ENCODE measurements at places on chromosomes 3 and 15. TPM values are rescaled to one million over a fixed set of nuclear protein-coding genes. Genes with fewer than 3 reads are reported as not detected.

GRCh38 chr3:151379083-151379734 is 5.3 kb downstream of the P2RY12 start:
- no peak for DNase-seq

DNA sequence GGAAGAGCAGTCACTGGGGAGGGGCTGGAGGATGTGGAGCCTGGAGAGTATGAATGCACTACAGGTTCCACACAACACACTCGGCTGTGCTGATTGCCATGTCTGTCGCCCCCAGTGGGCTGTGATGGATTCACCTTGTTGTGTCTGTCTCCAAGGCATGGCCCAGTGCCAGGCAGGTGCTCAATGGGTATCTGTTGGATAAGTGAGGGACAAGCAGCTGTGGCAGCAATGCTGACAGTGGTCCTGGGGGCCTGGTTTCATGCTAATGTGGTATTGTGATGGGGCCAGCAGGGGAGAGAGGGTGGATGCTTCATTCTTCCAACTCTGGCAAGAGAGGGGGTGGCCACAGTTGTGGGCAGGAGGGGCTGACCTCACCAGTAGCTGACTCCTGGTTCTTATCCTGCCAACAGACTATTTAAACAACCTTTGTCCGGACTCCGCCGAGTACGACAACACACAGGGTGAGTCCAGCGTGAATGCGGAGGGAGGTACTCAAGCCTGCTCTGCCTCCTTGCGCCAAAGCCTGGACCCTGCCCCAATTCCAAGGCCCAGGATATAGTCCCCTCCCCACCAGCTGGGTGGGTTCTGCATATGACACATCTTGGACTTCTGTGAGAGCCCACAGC is 47.3 kb upstream of the NR2C2 start:
- DNase-seq: no peak

DNA sequence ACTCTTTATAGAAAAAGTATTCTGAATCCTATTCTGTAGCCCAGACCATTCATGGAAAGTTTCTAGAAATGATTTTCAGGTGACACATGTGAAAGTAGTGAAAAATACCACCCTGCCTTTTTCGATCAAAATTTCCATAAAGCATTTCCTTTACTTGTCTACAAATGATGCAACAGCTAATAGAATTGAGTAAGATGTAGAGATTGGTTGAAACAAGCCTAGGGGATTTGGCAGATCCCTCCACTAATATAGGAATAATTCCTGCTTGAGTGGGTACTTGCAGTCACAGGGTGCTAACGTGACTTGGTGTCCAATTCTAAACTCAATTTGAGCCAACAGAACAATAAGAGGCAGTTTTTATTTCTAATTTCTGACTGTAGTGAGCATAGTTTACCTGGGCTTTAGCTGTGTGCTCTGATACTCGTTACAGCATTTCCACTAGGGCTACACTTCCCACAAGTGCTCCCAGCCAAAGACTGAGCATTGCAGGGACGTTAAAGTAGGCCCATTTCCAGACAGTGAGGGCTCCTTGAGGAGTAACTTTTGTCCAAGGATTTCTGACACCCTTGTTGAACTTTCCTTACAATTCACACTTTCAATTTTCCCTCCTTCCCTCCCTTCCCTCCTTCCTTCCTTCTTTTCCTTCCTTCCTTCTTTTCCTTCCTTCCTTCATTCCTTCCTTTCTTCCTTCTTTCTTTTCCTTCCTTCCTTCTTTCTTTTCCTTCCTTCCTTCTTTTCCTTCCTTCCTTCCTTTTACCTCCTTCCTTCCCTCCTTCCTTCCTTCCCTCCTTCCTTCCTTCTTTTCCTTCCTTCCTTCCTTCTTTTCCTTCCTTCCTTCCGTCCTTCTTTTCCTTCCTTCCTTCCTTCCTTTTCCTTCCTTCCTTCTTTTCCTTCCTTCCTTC is 53.9 kb upstream of the TP63 start:
- DNase-seq: no peak

DNA sequence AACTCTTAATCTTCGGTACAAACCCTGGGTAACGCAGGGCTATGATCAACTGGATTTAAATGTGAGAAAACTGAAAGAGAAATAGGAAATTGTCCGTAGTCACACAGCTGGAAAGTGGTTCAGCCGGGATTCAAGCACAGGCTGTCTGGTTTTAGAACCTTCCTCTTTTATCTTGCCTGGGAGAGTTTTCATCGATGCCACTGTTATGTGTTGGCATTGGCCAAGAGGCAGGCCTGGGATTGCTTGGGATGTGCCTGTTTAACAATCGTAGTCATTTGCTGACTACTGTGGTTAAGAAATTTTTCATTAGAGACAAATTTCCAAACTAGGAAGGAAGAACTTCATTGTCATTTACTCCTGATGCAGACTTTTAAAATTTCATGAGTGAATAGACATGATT is 4.3 kb downstream of the MCTP2 start:
- DNase-seq: no peak

SEC22A gene
- 23.9 TPM for polyA plus RNA-seq

DLL4 gene
- 6.6 TPM for polyA plus RNA-seq

GRCh38 chr3:52494886-52495495 is at the start of gene STAB1:
Gene STAB1, plus strand, starts transcription at chr3:52495338. Its CDS starts 76 bp downstream, at chr3:52495414.
- DNase-seq: no peak

DNA sequence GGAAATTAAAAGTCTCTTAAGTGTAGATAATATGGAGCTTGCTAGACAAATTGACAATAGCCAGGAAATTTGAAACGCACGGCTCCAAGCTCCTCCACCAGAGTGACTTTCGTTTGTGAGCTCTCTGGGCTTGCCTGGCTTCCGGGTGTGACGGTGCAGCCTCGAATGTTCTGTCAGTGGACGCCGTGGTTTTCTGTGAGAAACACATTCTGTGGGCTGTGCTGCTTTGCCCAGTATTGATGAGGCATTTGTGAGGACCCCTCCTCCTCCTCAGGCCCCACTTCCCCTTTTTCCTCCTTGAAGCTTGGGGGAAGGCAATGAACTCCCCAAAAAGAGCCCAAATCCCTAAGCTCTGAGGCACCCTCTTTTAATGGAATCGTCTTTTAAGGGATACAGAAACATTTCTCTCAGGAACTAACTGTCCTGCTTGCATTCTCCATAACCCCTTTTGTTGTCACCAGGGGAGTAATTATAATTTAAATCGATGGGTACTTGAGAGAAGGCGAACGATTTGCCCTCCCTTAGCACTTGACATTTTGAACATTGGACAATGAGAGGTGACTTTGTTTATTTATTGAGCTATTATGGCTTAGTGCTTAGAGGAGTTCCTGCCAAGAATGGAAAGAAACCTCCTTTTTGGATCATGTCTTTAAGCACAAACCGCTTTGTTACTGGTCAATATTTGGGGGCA is 40.8 kb downstream of the POLR2M start:
- DNase-seq: no peak

- no peak for DNase-seq
These were observed 705 bp downstream of the NIPA2 start for GRCh38 chr15:22839046-22839695.

DNA sequence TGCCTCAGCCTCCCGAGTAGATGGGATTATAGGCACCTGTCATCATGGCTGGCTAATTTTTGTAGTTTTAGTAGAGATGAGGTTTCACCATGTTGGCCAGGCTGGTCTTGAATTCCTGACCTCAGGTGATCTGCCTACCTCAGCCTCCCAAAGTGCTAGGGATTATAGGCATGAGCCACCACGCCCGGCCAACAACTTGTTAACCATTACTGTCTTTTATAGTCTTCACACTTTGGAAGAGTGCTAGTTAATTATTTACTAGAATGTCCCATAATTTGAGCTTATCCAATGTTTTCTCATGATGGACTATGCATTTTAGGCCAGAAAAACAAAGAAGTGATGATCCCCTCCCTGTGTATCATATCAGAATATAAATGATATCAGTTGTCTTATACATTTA is 288.6 kb upstream of the CBLB start:
- DNase-seq: no peak

LRRN1 gene
- polyA plus RNA-seq: 23.2 TPM

Data from renal pelvis (tissue), 12 donors.